ENCODE measurements at places on chromosomes 3 and 15.

- DNase-seq = no peak
These were observed 434.5 kb upstream of the RGMA start for GRCh38 chr15:93523481-93523880.

DNA sequence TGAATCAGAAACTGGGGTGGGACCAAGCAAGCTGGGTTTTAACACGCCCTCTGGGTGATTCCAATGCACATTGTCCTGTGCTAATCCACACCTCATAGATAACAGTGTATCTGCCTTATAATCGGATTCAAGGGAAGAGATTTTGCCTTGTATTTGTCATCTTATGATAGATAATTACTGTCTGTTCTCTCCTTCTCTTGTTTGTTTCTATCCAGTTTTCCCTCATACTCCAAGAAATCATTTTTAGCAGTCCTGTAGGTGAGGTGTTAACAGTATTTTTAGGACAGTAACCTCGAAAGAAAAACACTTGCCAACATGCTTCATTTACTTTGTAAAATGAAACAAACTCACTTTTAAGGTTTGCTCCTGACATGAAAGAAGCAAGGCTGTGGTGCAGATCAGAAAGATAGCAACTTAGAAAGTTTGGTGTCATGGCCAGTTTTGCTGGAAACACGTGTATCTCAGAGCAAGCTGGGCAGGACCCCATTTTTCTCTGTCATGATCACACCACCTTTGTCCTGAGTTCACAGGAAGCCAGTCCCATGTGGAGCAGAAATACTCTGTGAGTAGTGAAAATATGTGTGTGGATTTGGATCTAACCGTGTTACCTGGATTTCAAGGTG, 72.6 kb downstream of the TRAK1 start:
- DNase-seq = no peak

- DNase-seq = no peak
These were observed 26.7 kb upstream of the MED12L start for GRCh38 chr3:151058740-151059139.

DNA sequence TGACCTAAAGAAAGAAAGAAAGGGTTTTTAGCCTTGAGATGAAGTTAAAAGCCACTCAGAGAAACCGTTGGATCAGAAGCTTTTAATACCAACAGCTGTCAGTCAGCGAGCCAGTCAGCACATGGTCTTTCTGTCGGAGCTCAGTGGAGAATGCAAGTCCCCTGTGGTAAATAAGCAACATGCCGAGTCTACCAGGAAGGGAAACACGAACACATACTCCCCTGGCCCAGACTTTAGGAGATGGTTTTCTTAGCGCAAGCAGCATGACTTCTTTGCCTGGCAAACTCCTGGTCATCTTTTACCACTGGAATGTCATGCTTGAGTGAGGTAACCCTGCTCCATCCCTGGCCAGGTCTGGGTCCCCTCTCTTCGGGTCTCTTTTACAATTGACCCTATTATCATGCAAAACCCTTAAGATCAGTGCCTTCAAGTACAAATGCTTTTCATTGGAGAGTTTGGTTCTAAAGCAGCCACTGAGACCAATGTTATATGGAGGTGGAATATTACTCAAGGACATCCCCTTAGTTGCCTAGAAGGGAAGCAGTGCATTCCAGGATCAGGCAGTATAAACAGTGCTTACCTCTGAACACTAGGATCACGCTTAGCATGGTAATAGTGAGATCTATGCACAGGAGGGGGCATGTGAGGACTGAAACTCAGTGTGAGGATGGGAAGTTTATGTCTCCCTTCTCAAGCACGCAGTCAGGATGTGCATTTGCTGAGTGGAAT, 28.2 kb downstream of the SLCO3A1 start:
- no peak for DNase-seq

DNA sequence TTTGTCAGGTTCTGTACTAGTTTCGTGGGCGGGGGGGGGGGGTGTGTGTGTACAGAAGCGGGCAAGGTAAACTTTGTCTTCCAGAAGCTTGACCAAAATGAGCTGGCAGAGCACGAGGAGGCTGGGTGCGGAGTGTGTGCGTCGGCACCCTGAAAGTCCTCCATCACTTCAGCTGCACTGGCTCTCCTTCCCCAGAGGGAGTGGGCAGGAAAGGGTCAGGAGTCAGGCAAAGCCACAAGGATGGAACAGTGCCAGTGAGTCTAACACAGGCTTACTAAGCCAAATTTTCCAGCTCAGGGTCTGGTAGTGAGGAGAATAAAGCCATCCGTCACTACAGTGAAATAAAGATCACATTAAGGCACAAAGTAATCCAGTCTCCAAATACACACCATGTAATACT, 11.9 kb upstream of the SH3GL3 start:
- no peak for DNase-seq

DNA sequence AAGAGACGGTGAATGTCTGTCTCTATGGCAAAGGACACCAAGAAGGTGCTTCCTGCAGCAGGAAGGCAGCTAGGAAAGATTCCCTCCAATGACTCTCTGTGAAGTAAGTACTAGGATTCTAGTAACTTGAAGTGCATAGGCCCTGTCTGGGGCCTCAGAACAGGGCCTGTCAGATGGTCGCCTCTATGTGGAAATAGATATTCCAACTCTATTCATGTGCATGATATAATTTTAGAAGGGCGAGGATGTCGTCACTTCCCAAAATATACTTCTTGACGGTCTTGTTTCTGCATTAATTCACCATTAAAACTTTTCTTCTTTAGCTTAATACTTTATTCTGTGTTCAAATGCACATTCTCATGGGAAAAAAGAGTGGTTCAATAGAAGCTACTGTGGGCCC, 167.0 kb downstream of the TLE3 start:
- no peak for DNase-seq

- peak; percentile 24 for DNase-seq
These were observed 30.1 kb downstream of the GPR15 start for GRCh38 chr3:98561727-98562521.

GRCh38 chr3:31692751-31693150, 160.0 kb downstream of the STT3B start:
- DNase-seq = no peak

- DNase-seq = no peak
These were observed 243.8 kb downstream of the ZNF621 start for GRCh38 chr3:40768536-40768935.

DNA sequence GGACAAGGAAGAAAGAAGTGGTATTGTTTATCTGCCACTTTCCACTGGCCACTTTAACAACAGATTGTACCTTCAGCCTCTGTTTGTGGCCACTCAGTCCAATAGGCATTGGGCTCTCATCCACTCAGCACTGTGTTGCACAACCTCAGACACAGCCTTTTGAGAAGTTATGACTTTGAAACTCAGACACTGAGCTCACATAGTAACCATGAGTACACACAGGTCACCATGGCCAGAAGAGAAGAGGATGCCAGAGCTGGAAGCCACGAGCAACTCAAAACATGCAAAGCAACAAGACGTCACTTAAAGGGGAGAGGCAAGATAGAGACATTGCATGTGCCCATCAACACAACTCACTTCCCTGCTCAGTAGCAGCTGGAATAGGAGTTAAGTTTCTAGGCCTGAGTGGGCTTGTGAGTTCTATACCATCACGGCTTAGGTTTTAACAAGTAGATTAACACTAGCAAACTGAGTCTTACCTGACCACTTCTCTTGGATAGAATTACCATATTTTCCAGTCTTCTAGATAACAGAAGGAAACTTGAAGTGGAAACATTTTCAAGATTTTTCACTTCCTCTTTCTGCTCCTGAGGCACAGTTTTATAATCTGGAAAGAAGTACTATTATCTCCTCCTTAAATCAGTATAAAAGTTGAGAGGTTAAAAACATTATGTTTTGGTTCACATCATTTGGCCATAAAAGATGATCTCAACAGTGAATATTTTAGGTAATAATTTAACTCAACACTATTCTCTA, 103.5 kb downstream of the IMPG2 start:
- no peak for DNase-seq

GRCh38 chr3:56131974-56132590, 336.2 kb downstream of the ERC2 start:
- DNase-seq = no peak

DNA sequence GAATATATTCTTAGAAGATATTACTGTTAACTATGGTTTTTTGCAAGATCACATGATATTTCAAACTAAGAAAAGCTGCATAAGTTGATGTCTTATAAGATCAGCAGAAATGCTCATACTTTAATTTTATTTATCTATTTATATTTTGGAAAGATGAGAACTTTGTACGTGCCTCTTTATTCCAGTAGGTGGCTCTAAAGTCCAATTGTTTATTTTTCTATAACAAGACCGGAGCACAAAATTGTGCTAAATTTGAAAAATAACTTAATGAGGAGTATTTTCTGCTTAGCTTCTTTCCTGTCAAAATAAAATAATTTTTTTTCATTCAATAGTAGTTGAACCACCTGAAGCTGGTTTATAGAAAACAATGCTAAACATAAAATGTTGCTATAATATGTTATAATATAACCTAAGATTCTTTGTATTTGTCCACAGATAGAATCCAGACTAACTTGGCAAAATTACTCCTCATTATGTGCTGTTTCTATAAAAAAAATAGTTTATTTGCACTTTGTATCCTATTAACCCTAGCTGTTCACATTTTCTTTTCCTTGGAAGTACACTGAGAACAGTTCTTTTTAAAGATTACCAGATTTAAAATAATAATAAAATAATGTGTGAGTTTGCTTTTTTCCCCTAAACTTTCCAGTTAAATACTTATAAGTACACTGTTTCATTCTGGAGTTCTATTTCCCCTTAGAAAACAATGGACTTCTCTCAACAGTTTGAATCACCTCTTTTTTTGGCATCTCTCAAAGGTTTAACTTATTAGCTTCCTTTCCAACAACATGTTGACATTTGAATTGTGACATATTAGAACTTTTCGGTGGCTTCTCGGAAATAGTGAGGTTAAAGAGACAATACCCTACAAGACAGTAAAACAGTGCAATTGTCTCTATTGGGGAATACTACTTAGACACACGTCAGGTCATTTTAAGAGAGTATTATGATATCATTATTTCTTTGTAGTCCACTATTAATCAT, 530.0 kb downstream of the MECOM start:
- no peak for DNase-seq

GRCh38 chr3:100838157-100838556, 128.9 kb downstream of the TFG start:
- no peak for DNase-seq

- DNase-seq = no peak
These were observed 27.1 kb upstream of the SLC30A4 start for GRCh38 chr15:45549541-45550220.

DNA sequence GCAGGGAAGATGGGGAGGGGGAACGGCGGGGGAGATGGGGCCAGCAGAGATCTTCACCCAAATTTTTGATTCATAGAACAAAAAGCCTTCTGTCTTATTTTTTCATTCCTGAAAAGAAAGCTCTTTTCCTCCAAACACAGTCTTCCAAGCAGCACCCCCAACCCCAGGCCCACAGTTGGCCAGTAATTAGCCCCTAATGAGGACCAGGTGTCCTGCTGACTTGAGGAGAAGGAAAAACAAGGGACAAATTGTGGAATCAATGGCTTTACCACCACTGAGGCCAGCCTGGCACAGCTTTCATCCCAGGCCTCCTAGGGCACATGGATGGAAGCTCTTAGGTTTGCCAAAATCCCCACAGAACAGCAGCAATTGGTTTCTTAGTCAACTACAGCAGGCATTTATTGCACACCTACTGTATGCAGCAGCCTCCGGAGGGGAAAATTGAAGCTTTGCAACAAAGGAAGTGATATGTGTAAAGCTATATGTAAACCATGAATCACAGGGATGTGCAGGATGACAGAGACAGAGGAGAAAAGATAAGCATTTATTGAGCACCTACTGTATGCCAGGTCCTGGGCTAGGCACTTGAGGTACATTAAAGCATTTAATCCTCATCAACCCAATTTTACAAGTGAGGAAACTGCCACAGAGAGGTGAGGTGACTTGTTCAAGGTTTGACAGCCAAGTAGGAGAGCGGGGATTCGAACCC, 199.5 kb downstream of the TBC1D2B start:
- DNase-seq = no peak

DNA sequence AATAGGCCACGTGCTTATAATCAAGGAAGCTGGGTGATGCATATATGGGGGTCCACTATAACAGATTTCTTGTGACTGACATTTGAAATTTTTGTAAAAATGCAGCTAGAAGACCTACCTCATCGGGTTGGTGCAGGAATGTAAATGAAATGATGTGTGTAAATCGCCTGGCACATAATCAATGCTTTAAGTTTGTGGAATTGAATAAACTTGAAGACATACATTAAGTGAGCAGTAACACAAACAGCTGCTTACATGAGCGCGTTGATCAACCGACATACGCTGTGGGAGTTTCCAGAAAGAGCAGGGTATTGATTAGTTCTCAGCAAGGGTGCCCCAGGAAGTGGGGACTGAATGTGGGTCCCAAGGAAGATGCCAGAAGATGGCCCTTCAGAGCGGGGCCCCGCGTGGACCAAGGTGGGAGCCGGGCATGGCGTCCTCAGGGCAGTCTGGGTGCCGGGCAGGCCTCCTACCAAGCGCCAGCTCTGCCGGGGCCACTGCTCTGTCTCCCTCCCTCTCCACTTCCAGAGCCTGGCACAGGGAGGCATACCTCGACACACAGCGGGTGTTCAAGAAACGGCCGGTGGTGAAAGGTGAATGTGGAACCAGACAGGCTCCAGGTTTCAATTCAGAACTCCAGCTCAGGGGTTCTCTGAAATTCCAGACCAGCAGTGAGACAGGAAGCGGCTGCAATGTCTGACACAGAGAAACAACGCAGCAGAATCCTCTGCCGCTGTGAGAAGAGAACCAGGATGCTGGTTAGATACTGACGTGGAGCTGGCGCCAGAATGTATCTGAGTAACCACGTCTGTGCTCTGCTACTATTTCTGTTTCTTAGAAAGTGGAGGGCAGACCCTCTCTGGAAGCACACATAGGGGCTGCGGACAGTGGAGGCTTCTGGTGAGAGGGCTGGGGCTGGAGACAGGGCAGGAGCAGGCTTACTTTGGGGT, 12.6 kb downstream of the BFSP2 start:
- no peak for DNase-seq

- DNase-seq = no peak
These were observed 40.9 kb downstream of the CBLB start for GRCh38 chr3:105827959-105828358.

GRCh38 chr15:63601026-63601703, 4.0 kb downstream of the FBXL22 start:
- DNase-seq = peak; percentile 50

- no peak for DNase-seq
These were observed 20.5 kb downstream of the TRH start for GRCh38 chr3:129994883-129995559.

DNA sequence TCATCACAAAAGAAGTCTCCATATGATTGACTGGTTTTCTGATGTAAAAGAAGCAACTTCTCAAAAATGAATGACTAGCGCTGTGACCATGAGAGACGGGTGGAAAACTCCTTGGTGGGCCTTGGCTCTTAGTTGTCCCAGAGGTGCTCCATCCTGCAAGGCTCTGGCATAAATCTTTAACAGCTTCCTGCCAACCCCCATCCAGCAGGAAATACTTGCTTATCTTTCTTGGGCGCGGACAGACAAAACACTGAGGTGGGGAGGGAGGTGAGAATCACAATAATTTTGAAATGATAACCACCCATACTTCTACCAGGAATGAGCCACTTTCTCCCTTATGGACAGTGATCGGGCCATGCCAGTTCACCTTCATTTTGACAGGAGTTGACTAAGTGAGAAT, 128.6 kb downstream of the STT3B start:
- no peak for DNase-seq

Measured in T-helper 22 cell (primary cell).